ENCODE measurements at places on chromosomes 6 and 20. TPM values are rescaled to one million over a fixed set of nuclear protein-coding genes. Genes with fewer than 3 reads are reported as not detected.

The AIF1 gene
- 1.6 TPM for total RNA-seq

The NOX3 gene
- not detected for total RNA-seq

The LY6G6C gene
- total RNA-seq: 0.29 TPM

The COL9A1 gene
- 5.6 TPM for total RNA-seq

The CD40 gene
- total RNA-seq: 21.3 TPM

DNA sequence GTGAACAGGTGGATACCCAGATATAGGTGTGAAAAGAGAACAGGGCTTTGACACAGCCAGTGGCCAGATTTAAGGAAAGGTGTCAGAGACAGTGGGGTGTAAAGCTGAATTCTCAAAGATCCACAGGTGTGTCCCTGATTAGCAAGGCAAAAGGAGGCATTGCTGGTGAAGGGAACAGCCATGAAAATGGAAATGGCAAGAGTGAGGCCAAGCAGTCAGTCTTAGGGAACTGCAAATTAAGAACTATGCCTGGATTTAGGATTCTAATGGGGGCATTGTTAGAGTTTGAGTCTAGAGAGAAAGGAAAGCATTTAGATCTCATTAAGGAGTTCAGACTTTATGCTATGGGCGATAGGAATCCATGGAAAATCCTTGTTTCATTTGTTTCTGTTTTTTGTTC is 789.2 kb downstream of the MAFB start:
- DNase-seq: no peak

DNA sequence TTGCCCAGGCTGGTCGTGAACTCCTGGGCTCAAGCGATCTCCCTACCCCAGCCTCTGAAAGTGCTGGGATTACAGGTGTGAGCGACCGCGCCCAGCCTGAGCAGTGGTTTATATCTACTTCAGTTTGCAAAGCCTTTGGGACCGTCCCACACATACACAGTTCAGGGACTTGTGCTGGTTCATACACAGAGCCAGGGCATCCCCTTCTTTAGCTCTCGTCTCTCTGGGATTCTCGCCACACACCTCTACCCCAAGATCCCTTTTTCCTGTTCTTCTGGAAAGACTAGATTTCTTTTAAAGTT is 12.5 kb downstream of the CAP2 start:
- DNase-seq: no peak

GRCh38 chr6:17483391-17484016 is 90.1 kb downstream of the CAP2 start:
- DNase-seq: no peak

- no peak for DNase-seq
Measured at GRCh38 chr20:59064214-59064722, 21.7 kb upstream of the PRELID3B start.

Data from endodermal cell (in vitro differentiated cells).